ENCODE measurements at places on chromosomes 5 and 9. TPM values are rescaled to one million over a fixed set of nuclear protein-coding genes. Genes with fewer than 3 reads are reported as not detected.

- no peak for DNase-seq
Measured at GRCh38 chr5:33957577-33958150, 21.5 kb downstream of the RXFP3 start.

GRCh38 chr9:33139421-33140228, 27.5 kb downstream of the B4GALT1 start:
- DNase-seq = no peak

PCDHGC4 gene
- polyA plus RNA-seq = 91.8 TPM

- DNase-seq = no peak
Measured at GRCh38 chr9:135788576-135789300, 86.8 kb downstream of the KCNT1 start.

GLRA1 gene
- polyA plus RNA-seq = 11.0 TPM

DNA sequence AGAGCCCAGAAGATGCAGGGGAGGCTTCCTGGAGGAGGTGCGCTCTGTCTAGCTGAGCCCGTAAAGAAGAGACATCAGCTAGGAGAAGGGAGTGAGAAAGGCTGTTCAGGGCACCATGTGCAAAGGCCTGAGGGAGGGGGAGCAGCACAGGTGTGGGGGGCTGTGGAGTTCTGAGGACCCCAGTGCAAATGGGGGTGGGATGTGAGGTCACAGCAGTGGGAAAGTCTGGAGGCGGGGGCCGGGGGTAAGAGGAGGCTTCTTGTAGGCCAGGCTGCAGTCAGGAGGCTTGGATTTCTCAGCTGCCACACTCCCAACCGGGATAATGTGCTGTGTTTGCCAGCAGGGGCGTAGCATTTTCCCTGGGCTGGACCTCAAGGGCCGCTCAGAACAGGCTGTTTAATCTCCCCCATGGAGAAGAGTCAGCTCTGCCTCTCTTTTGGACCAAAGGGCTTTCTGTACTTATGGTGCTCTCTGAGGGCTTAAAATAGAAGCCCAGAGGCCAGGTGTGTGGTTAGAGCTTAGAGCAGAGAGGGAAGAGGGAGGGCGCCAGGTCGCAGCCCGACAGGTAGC, 5.7 kb downstream of the NEURL1B start:
- no peak for DNase-seq

DNA sequence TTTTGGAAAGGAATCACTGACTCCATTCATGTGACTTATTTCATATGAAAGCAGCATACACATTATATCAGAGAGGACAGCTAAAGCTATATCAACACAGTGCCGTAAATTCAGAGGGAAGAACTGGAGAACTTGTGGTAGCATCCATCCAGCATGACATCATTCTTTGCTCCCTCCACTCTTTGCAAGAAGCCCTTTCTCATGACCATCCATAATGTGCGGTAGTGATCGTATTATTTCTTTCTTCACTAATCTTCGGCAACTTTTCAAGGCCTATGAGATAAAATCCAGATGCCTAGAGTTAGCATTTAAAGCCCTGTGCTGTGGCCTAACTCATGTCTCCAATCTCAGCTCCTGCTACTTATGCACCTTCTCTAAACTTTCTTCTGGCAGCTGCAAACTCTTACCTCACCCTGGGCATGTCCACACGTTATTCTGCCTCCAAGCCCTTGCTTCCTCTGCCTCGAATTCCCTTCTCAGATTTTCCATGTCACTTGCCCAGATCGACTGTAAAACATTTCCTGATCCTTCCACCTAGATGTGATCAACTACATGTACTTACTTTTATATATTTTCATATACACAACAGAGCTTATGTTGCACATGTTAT, 307.3 kb upstream of the SGCD start:
- DNase-seq = no peak

DNA sequence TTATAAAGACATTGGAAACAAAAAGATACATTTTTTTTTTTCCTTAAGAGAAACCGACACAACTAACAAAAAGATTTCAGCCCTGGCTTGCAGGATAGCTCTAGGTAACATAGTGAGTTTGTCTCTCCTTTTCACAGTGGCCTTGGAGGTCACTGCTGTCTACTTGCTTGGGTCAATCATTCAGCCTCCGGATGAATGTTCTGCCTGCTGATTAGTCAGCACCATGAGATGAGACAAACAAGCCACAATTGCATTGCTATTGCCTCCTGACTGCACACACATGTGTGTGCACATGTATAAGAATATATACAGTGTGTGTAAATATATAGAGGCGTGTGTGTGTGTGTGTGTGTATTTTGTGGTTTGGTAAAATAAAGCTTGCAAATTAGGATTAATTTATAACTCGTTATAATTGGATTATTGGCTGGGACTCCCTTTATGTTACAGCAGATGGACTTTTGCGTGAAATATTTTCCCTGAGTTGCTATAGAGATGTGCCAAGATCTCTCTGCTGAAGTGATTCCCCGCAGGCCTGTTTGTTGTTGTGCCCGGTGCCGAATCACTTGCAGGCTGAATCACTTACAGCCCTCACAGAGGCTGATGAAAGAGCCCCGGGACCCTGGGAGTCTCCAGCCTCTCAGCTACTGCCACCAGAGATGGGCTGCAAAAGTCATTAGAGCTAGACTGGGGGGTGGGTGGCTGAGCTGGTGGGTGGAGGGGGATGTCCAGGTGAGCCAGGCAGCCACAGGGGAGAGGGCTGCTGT, 161.2 kb downstream of the FGF18 start:
- peak; percentile 89 for DNase-seq

- DNase-seq = no peak
Measured at GRCh38 chr5:97133101-97133500, 9.3 kb downstream of the LIX1 start.

Measured in spinal cord (tissue), 10 donors.